ENCODE measurements at places on chromosomes 7 and 10.
A peak's percentile ranks its signal among the peaks of the same experiment; 100 is the strongest.

DNA sequence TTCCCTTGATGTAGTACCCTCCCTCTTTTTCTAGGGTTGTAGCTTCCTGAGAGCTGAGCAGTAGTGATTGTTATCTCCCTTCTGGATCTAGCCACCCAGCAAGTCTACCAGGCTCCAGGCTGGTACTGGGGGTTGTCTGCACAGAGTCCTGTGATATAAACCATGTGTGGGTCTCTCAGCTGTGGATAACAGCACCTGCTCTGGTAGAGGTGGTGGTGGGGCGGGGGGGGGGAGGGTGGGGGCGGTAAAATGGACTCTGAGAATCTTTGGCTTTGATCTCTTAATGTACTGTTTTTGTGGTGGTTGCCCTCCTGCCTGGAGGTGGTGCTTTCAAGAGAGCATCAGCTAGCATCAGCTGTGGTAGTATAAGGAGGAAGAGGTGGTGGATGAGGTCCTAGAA is 302.0 kb upstream of the CHRM2 start:
- no peak for DNase-seq

GRCh38 chr10:118173296-118173695 is 126.6 kb upstream of the RAB11FIP2 start:
- DNase-seq, result no peak

DNA sequence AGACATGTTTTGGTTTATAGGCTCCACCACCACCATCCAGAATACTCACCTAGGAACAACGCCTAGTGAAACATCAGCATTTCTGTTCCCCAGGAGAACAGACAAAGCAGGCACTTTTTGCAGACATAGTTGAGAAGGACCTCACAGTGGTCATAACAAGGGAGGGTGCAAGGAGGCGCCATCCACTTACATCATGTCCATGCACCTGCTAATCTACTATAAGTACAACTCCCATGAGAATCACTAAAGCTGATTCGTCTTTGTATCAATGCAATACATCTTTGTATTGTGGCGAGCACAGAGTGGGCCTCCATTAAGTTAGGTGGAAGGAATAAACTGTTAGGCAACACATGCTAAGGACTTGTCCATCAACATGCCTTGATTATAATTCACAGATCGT is 207.1 kb downstream of the KCNMA1 start:
- no peak for DNase-seq

GRCh38 chr10:62054830-62055229 is 153.3 kb downstream of the ARID5B start:
- no peak for DNase-seq

- DNase-seq, result no peak
Observed at GRCh38 chr10:121236621-121237020, 361.6 kb downstream of the FGFR2 start.

GRCh38 chr10:59126261-59126660 is 50.2 kb upstream of the PHYHIPL start:
- DNase-seq, result no peak

- no peak for DNase-seq
Observed at GRCh38 chr10:85459906-85460305, 906.7 kb downstream of the GRID1 start.

GRCh38 chr7:30040938-30041337 is 12.7 kb downstream of the PLEKHA8 start:
- DNase-seq, result no peak

GRCh38 chr7:50834031-50834535 is 51.4 kb upstream of the GRB10 start:
- DNase-seq, result no peak

- DNase-seq, result no peak
Observed at GRCh38 chr10:112802411-112803022, 147.5 kb upstream of the TCF7L2 start.

- DNase-seq, result no peak
Observed at GRCh38 chr7:4663239-4664018, 18.7 kb upstream of the FOXK1 start.

DNA sequence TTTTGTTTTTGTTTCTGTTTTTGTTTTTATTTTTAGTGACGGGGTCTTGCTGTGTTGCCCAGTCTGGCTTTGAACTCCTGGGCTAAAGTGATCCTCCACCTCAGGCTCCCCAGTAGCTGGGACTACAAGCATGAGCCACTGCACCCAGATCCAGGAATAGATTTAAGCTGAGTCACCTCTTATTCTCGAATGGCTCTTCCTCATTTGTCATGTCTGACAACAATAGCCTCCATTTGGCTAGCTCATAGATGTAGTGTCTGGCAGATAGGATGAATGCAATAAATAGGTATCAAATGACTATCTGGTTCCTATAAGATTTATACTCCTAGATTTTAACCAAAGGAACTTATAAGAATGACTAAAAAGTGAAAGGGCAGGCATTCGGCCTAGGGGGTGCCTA is 172.9 kb downstream of the TMEM26 start:
- no peak for DNase-seq

GRCh38 chr7:106770191-106770590 is 94.9 kb upstream of the PIK3CG start:
- DNase-seq, result no peak

DNA sequence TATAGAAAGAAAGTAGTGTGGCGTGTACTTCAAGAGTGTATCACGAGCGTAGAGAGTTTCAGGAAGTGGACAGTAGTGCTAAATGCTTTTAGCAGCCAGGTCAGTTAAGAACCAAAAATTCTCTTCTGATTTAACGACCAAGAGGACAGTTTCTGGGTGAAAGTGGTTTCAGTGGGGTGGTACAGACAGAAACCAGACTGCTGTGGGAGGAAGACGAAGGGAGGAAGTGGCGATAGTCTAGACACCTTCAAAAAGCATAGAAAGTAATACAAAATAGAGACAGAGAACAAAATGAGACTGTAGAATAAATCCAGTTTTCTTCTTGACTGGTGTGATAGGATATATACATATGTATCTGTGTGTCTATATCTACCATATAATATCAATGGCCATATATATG is 93.5 kb downstream of the MBL2 start:
- no peak for DNase-seq

DNA sequence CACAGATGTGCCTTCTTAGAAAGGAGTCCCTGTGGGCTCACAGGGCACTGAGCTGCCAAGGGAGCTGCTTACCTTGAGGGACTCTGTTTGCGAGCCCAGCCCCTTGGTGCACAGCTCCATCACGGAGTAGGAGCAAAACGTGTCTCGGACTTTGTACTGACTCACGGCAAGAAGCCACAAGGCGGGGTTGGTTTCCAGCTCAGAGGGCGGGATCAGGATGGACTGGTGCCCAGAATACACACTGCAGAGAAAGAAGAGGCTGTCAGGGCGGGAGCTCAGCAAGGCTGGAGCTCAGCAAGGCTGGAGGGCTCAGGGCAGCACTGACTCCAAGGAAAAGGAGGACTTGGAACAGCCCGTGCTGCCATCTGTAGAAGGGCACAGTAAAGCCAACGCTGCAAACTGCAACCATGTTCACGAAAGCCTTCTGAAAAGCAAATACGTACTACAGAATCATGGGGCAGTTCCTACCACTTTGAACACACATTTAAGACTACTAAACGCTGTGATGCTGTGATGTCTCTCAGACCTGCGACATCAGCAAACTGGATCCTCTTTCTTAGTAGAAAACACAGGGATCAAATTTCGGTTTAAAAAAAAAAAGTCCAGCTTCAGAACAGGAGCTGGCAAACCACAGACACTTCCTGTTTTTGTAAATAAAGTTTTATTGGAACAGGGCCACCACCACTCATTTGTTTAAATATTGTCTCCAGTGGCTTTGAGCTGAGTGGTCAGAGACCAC is 194.3 kb downstream of the ZMYND11 start:
- DNase-seq, result no peak

DNA sequence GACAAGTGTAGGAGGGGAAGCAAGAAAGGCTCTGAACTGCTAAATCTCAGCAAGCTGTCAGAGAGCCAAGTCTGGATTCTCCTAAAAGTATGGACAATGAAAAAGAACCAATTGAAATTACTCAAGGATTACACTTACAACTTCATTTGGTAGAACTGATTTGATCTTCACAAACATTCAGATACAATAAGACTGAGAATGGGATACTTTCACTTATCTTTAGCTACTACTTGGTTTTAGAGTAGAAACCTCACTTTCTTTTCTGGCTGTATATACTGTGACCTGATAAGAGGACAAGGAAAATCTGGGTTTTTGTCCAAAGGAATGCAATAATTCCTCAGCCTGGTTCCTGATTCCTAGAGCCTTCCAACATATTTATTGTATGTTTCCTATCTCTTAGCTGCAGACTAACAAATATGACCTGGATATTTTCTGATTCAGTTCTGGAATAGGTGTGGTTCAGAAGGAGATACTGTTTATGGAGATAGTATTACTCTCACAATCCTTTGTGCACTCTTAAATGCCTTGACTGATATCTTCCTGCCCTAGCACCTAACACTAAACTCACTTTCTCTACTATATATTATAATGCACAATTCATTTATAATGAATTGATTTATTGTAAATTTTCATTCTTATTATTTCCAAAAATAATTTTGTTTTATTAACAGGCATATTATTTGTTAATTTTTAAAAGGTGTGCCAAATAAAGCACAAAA is 7.3 kb downstream of the SEMA3A start:
- DNase-seq, result no peak

DNA sequence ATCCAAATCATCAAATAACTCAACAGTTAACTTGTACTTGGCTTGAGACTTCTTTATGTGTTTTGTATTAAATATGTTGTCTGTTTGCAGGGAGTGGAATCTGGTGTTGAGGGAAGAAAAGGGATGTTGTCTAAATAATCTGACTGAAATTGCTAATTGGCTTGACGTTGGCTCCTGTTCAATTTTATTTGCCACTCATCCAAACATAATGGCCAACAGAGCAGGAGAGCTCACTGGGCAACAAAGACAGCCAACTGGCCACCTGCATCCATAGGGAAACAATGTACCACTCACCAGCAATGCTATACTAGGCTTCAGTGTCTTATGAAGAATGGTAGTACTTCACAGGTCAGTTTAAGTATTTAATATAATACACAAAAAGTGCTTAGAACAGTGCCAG is 80.5 kb downstream of the FAM13C start:
- DNase-seq, result no peak

- DNase-seq, result no peak
Observed at GRCh38 chr10:94042001-94042833, 48.5 kb downstream of the PLCE1 start.

DNA sequence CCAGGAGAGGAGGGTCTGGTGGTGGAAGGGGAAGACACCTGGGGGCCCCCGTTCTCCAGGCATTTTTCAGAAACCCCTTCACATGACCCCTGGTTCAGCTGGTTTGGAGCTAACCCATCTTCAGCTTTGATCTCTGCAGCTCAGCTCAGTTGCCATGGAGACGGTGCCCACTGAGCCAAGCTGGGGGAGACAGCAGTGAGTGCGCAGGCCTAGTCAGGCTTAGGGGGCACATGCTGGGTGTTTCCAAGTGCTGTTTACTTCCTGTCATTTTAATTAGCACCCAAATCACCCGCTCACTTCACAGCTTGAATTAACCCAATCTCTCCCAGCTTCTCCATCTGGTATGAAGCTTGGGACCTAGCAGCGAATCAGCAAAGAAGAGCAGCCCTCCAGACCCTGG is 9.0 kb downstream of the SPOCK2 start:
- peak; percentile 69 for DNase-seq

GRCh38 chr7:46215987-46216567 is 295.0 kb upstream of the IGFBP3 start:
- no peak for DNase-seq

- no peak for DNase-seq
Observed at GRCh38 chr10:2342206-2342605, 604.9 kb upstream of the ADARB2 start.

DNA sequence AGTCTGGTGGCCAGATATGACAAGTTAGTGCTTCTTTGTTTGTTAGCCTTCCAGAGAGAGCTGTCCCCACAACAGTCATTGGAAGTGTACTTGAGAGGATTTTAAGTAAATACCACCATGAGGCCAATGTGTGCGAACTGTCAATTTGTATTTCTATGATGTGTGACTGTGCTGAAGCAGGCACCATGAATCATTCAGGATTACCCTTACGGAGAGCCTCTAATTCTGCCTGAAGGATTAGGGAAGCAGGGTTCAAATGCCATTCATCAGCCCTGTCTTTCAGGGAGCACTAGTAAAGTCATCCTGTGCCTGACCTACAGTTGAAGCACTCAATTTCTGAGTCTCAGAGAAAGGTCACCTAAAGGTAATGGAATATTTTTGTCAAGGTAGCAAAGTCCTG is 109.3 kb downstream of the GATA3 start:
- no peak for DNase-seq

GRCh38 chr10:498760-499435 is 190.6 kb downstream of the DIP2C start:
- DNase-seq, result no peak

- DNase-seq, result no peak
Observed at GRCh38 chr7:6227294-6227846, 45.1 kb downstream of the CYTH3 start.

DNA sequence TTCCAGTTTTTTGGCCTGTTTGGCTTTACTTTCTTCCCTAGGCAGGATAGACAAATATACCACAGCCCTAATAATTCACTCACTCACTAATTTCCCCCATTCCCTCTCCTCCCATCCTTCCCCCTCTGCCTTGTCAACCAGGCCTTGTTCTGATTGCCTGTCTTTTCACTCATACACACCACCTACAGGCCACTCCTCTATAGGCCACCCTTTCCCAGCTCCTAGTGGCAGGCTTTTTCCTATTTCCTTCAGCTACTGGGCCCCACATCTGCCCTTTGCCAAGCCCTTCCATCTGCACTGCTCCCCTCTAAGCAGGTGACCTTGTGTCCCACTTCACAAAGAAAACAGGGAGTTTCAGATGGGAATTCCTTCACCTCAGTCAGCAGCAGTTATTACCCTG is 59.8 kb upstream of the MSRB2 start:
- no peak for DNase-seq

GRCh38 chr10:49243610-49244283 is 55.2 kb upstream of the C10orf71 start:
- DNase-seq, result no peak

GRCh38 chr10:22652988-22653481 is 61.3 kb downstream of the PIP4K2A start:
- DNase-seq, result no peak

- DNase-seq, result no peak
Observed at GRCh38 chr7:130092598-130092997, 22.3 kb downstream of the KLHDC10 start.
